ENCODE measurements at places on chromosomes 1 and 21.
A peak's percentile ranks its signal among the peaks of the same experiment; 100 is the strongest.

DNA sequence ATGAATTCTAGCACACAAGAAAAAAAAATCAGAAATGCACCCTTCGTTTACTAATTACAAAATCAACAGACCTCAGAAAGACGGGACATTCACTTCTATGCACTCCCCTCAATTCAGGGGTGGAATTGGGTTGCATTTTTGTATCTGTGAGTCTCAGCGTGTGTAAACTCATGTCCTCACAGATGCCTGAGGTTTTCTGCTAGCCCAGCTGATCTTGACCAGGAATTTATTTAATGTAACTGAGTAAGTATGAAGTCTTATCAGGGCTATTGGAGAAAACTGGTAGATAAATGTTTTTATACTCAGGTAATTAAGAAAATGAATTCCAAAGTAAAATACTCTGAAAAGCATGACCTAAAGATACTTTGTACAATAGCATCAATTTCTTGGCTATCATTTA, 167.7 kb downstream of the RUNX1 start:
- no peak for DNase-seq

DNA sequence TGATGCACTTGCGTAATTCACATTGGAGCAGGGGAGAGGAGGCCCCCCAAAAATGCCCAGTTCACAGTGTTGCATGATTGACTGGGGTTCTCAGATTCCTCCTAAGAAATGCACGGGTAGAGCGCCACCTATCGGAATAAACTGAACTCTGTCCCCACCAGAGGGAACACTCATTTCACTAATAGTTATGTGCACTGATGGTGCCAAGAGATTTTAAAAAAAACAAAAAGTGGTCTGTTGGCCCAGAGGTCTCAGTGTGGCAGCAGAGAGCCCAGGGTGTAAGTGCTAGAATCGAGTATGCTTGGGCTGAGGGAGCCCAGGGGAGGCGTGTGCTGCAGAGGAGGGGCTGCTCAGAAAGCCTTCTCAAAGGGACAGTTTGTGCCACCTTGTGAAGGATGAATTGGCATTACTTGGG, 6.9 kb downstream of the PINK1 start:
- peak; percentile 64 for DNase-seq

DNA sequence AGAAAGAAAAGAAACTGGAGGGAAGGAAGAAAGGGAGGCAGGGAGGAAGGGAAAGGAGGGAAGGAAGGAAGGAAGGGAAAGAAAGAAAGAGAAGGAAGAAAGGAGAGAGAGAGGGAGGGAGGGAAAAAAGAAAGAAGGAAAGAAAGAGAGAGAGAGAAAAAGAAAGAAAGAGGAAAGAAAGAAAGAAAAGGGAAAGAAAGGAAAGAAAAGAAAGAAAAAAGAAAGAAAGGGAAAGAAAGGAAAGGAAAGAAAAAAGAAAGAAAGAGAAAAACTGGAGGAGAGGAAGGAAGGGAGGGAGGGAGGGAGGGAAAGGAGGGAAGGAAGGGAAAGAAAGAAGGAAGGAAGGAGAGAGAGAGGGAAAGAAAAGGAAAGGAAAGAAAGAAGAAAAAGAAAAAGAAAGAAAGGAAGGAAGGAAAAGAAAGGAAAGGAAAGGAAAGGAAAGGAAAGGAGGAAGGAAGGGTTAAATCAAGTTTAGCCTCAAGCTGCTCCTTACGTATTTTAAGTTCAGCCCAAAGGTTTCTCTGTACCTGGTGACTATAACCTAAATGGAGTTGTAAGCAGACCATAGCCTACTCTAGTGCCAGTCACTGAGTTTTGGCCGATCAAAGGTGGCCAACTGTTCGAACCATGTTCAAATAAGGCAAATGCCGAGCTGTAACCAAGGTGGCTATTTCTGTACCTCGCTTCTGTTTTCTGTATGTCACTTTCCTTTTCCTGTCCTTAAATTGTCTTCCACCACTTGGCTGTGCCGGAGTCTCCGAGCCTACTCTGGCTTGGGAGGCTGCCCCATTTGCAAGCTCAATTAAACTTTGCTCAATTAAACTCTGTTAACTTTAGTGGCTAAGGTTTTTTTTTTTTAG, 37.8 kb upstream of the TMPRSS2 start:
- no peak for DNase-seq

DNA sequence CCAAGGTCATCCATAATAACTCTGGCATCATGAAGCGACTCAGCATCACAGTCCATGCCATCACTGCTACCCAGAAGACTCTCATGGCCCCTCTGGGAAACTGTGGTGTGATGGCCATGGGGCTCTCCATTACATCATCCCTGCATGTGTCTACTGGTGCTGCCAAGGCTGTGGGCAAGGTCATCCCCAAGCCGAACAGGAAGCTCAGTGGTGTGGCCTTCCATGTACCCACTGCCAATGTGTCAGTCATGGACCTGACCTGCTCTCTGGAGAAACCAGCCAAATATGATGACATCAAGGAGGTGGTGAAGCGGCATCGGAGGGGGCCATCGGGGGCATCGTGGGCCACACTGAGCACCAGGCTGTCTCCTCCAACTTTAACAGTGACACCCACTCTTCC, 65.1 kb upstream of the ARHGAP29 start:
- no peak for DNase-seq

DNA sequence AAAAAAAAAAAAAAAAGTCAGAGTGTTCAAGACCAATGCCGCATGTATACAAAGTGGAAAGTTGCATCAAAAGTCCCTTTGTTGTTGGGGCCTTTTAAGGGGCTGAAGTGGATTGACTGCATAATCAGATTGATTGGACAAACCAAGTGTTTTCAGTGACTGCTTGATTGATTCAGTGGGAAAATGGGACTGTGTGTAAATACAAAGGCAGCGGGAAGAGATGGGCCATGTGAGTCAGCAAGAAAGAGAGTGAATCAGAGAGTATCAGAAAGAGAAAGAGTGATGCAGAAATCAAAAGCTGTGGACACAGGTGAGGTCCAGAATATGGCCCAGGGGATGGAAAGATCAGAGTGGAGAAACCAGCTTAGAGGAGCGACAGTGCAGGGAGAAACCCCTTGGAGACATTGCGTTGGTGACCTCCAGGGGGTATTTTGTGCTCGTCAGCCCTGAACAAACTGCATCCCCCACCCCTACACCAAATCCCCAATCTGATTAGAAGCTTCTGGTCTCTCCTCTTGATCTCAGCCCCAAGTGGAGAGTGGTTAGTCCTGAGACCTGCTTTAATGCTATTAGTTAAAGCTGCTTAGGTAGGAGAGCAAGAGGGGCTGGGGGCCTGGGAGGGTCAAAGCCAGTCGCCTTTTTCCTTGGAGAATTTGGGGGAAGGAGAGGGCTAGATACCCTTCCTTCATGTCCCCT, 5.1 kb upstream of the ETV3L start:
- no peak for DNase-seq

Data from neuronal stem cell (in vitro differentiated cells).